ENCODE measurements at places on chromosomes 2 and 18. TPM values are rescaled to one million over a fixed set of nuclear protein-coding genes. Genes with fewer than 3 reads are reported as not detected.
A peak's percentile ranks its signal among the peaks of the same experiment; 100 is the strongest.

- no peak for DNase-seq
These were observed 138.9 kb upstream of the HAAO start for GRCh38 chr2:42931146-42931817.

DNA sequence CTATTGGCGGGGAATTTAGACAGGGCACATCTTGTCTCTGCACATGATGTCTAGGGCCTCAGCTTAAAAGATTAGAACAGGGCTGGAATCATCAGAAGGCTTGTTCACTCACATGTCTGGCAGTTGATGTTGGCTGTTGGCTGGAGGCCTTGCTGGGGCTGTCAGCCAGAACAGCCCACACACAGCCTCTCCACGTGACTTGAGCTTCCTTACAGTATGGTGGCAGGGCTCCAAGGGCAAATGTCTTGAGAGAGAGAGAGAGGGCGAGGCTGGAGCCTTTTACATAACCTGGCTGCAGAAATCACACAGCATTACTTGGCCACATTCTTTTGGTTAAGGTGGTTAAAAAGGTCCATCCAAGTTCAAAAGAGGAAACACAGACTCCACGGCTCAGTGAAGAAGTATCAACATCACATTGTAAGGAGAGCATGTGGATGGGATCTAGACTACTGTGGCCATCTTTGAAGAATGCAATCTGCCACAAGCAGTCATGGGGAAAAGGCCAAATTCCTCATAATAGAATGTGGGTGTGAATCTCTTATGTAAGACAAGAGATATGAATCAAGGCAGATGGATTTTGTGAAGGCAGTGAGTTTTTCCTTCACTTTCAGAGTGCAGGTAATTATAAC, 30.4 kb downstream of the SRSF7 start:
- DNase-seq, result peak; percentile 47

DNA sequence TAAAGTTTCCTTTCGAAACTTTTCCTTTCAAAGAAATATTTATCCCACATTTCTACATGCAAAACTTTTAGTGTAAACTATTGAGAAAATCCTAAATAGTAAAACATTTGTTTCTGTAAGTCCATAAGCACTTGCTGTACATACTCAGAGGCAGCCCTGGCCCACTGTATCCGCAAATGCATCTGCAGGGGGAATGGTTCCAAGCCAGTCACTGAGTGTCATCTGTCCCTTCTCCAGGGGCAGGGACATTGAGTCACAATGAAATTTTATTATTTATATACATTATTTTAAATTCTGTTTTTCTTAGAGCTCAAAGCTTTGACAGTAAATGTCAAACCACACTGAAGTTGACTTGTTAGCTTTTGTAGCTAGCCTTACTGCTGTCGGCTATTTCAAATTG, 367.2 kb downstream of the MTX2 start:
- no peak for DNase-seq

GRCh38 chr18:23963443-23964165, 51.0 kb upstream of the TTC39C start:
- DNase-seq, result no peak

DNA sequence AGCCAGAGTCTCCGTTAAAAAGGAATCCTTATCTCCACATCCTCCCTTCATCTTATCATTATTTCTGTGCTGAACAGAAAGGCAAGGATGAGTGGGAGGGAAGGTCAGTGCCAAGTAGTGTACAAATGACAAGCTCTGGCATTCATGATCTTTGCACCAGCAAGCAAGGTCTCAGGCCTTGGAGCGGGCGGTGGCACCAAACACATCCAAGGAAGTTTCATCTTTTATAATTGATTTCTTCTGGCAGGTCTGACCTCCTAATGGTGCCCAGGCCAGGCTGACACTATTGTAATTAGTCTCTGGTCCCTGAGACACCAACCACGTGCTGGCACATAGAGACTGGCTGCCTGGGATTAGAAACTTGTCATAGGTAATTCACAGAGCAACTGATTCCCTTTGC, 336.6 kb downstream of the EN1 start:
- DNase-seq, result no peak

DNA sequence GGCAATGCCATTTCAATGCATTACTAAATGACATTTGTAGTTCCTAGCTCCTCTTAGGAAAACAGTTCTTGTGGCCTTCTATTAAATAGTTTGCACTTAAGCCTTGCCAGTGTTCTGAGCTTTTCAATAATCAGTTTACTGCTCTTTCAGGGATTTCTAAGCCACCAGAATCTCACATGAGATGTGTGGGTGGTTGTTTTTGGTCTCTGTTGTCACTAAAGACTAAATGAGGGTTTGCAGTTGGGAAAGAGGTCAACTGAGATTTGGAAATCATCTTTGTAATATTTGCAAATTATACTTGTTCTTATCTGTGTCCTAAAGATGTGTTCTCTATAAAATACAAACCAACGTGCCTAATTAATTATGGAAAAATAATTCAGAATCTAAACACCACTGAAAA, 45.3 kb downstream of the HADHB start:
- DNase-seq, result no peak

- no peak for DNase-seq
These were observed 20.9 kb downstream of the SGPP2 start for GRCh38 chr2:222445227-222445626.

DNA sequence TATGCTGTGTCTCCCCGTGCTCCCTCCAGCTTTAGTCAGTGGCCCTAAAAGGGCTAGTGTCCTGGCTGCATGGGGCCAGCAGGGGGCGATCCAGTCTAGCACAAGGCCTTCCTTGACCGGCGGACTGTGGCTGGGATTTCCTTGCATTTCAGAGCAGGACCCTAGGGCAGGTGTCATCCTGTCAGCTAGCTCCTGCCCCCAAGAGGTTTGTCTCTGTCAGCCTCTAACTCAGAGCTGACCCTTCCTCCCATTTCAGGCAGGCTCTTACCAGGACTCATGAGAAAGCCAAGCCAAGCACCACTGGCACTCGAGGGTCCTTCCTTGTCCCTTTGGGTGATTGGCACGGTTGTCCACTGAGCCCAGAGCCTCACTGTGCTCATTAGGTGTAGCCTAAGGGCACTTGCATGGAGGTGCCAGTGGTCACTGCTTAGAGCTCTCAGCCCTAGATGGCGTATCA, 140.3 kb downstream of the RPIA start:
- peak; percentile 67 for DNase-seq

DNA sequence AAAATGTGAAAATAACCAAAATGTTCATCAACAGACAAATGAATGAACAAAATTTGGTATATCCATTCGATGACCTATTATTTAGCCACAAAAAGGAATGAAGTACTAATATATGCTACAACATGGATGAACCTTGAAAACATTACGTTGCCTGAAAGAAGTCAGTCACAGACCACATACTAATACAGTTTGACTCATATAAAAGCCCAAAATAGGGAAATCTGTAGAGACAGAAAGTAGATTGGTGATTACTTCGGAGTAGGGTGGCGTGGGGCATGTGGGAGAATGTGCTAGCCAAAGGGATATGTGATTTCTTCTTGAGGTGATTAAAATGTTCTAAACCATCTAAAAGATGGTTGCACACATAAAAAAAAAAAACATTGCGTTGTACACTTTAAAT, 44.2 kb upstream of the PPM1B start:
- DNase-seq, result no peak

DNA sequence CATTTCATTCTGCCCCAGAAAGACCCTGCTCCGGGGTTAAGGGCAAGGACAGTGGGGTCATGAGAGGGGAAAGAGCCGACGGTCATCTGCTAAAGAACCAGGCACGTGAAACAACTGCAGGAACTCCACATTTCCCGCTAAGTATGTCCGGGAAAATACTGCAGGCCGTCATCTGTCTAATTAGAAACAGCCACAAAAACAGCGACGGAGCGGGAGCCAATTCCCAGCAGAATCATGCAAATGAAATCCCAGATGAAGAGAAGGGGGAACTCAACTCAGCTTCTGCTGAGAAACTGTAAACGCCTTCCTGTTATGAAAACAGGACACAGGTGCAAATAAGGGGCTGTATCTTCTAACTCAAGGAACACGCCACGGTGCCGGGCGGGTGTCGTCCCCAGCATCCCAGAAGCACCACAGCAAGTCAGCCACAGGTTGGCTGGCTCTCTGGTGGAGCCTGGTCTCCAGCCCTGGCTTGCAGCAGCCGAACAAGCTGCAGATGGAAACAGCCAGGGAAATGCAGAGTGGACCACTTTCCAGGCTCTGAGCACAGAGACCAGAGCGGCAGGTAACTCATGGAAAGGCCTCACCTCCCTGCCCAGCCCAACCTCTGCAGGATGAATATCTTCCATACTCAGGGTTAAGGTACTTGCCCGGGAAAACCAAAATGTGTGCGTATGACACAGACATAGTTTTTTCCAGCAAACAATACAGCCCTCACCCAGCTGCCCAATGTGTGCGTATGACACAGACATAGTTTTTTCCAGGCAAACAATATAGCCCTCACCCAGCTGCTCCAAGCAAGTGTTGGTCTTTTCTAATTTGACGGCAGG, 28.9 kb downstream of the PXDN start:
- DNase-seq, result no peak

DNA sequence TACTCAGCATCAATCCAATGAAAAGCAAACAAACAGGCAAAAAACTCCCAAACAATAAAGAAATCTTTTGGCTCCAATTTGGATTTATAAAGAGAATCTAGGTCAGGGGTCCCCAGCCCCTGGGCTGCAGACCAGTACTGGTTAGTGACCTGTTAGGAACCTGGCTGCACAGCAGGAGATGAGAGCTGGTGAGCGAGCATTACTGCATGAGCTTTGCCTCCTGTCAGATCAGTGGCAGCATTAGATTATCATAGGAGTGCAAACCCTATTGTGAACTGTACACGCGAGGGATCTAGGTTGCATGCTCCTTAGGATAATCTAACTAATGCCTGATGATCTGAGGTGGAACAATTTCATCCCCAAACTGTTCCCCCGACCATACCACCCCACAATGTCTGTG, 102.2 kb downstream of the KIAA1328 start:
- no peak for DNase-seq

GRCh38 chr2:101608408-101609310, 88.8 kb upstream of the MAP4K4 start:
- DNase-seq, result no peak

GRCh38 chr2:185745864-185746859, 7.6 kb downstream of the FSIP2 start:
- no peak for DNase-seq

Gene NEU4
- total RNA-seq, result 0.36 TPM

Gene PPP1R1C
- not detected for total RNA-seq

Gene LOXHD1
- not detected for total RNA-seq

Gene GNAL
- 0.12 TPM for total RNA-seq

Gene RGPD3
- total RNA-seq, result 0.24 TPM
